ENCODE measurements at places on chromosomes 13 and 19.

DNA sequence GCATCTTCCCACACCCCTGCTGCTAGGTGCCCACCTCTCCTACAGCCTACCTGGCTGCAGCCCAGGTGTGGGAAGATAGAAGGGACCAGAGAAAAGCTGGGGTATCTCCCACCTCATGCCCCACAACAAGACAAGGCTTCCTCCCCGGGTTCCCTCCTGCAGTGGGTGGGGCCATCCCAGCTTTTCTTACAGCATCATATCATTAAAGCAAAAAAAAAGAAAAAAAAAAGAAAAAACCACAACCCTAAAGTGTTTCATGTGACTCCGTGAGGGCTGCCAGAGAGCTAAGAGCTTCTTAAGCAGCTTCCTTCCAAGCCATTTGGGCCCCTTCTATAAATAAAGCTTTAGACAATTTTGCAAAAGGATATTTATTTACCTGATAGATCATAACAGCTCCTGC lies 455.4 kb upstream of the TSHZ3 start:
- DNase-seq = no peak

DNA sequence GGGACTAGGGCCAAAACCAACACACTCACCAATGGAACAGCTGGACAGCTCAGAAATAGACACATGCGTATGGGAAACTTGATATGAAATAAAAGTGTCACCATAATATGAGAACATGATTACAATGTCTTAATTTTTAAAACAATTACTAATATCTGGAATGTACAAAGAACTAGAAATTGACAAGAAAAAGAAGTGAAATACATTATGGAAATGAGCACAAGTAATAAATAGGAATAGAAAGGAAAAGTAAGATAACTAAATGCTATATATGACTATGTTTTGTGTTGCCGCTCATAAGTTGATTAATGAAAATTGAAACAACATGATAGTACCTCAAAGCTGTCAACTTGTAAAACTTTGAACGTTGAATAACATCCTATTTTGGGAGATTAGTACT lies 801.1 kb downstream of the SLITRK5 start:
- DNase-seq = no peak

DNA sequence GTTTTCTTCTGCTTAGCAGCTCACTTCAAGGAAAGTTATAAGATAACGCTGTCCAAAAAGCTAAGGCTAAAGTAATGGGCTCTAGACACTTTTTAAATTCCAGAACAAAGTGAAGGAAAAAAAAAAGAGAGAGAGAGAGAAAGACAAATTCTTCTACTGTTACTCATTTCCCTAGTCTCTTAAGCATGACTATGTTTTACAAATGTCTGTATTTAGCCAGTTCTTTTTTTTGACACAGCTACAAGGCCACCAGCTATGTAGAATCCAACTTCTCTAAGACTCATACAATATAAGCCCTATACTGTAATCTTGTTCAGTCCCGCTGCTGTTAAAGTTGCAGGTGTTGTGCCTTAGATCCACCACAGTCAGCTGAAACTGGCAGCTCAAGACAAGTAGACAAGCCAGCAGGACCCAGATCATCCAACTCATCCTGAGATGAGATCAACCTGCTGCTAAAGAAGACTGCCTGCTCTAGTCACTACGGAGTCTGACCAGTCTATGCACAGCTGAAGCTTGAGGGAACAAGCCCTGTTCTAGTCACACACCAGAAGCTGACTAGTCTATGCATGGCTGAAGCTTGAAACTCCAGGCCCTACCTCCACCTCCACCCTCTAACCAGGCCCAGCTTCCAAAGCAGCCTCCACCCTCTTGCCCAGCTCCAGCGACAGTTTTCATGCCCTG lies 10.3 kb upstream of the ZNF83 start:
- DNase-seq = peak; percentile 26

- DNase-seq = no peak
Observed at GRCh38 chr19:40736661-40737060, 13.6 kb downstream of the ACTMAP start.

DNA sequence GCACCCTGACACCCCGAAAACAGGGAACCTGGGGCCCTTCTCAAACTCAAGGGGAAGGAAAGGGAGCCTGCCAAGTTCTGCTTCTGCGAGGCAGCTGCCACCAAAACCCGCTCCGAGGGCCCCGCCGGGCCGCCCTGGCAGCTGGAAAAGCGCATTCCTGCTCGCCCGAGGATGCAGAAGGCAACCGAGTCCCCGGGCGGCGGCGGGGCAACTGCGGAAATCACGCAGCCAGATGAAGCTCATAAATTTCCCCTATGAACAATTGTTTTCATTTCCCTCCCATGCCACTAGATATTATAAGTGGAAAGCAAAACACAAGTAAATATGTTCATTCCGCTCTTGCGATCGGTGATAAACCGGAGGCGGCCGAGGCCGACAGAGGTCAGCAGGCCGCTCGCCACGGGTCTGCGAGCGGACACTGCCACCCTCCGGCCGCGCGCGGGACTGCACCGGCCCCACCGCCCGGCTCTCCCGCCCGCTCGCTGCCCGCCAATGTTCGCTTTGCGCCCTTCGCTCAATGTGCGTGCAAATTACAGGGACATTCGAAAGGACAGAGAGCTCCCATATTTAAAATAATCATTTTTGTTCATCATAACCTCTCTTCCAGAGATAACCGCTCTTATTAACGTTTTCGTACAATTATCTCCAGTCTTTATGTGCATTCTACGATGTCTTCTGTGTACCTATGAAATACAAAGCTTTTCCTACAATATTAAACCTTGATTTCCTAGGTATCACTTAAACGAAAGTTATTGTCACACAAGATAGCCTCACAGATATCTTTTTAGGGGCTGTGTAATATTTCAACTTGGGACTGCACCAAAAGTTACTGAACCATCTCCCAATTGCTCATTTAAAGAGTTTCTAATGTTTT lies 120.8 kb upstream of the ZNF507 start:
- no peak for DNase-seq

GRCh38 chr13:106633321-106633720 lies 65.4 kb upstream of the ARGLU1 start:
- DNase-seq = no peak

Data from HCEC 1CT (cell line).